Activated T-helper 1 cell treated with anti-CD3 and anti-CD28 coated beads, Interleukin-12 subunit alpha, Interleukin-12 subunit beta, Interleukin-2, Interleukin-4 antibody, amounts not matched to agents 30 ng/mL and 10 ng/mL and 1 ng/mL, durations not matched to agents 14 hours and 24 hours and 36 hours (primary cell): ENCODE measurements at places on chromosomes 13 and 19.

GRCh38 chr13:25242956-25243355, 44.3 kb downstream of the MTMR6 start:
- DNase-seq: no peak

GRCh38 chr13:112964971-112965492, 4.0 kb upstream of the MCF2L start:
- no peak for DNase-seq

- DNase-seq: no peak
Measured at GRCh38 chr19:9075064-9075949, 11.6 kb upstream of the OR1M1 start.

- DNase-seq: no peak
Measured at GRCh38 chr13:50720861-50721671, 122.4 kb downstream of the DLEU7 start.

- DNase-seq: no peak
Measured at GRCh38 chr19:48509467-48510194, 2.0 kb downstream of the LMTK3 start.

DNA sequence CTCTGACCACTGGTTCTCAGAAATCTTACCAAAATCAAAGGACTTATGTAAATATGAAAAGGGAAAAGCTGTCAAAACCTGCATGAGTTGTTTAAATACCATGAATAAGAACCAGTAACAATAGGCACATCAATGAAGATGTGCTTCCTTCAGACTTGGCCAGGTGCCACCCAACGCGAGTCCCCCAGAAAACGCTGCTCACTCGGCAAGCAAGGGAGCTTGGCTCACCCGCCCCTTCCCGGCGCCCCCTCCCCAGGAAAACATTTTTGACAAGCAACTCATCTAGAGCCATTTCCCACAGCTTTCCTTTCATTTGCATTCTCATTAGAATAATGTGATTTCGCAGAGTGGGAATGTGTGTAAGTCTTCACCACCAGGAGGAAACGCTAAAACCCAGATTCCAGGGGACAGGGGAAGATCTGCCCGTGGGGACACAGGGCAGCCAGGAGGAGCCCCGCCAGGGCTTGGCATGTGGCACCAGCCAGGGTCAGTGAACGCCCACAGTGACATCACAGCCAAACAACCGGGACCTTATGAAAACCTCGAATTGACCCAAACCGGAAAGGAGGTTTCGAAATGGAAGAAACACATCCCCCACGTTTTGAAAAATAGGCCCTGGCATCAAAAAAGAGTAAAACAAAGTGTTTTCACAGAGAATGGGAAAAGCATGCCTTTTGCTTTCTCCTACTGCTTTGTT, 366.2 kb upstream of the TSHZ3 start:
- no peak for DNase-seq

GRCh38 chr19:54465426-54466109, 2.0 kb upstream of the LENG9 start:
- no peak for DNase-seq

GRCh38 chr13:94178625-94179244, 300.7 kb downstream of the DCT start:
- no peak for DNase-seq

DNA sequence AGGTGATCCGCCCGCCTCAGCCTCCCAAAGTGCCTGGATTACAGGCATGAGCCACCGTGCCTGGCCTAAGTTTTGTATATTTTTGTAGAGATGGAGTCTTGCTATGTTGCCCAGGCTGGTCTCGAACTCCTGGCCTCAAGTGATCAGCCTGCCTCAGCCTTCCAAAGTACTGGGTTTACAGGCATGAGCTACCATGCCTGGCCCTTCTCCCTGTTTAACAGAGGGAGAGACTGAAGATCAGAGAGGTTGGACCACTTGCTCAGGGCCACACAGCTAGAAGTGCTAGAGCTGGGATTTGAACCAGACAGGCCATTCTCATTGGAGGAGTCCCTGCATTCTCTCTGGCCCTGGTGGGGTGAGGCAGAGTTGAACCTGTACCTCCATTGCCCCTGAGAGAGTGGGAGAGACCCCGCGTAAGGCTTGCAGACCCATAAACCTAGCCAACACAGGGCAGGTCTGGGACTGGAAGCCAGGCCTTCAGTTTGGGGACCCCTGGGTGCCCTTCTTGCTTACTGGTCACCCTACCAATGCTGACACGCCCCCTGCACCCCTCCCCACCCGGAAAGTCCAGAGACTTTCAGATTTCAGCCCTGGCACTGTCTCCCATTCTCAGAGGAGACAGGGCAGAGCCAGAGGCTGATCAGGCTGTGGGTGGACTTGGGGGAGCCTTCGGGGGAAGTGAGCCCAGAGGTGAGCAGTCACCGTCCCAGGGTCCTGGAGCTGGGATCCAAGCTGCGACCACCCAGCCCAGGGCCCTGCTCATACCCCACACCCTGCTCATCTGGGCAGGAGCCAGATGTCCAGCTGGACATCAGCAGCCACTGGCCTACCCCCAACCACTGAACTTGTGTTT, 13.3 kb downstream of the TTYH1 start:
- DNase-seq: no peak

DNA sequence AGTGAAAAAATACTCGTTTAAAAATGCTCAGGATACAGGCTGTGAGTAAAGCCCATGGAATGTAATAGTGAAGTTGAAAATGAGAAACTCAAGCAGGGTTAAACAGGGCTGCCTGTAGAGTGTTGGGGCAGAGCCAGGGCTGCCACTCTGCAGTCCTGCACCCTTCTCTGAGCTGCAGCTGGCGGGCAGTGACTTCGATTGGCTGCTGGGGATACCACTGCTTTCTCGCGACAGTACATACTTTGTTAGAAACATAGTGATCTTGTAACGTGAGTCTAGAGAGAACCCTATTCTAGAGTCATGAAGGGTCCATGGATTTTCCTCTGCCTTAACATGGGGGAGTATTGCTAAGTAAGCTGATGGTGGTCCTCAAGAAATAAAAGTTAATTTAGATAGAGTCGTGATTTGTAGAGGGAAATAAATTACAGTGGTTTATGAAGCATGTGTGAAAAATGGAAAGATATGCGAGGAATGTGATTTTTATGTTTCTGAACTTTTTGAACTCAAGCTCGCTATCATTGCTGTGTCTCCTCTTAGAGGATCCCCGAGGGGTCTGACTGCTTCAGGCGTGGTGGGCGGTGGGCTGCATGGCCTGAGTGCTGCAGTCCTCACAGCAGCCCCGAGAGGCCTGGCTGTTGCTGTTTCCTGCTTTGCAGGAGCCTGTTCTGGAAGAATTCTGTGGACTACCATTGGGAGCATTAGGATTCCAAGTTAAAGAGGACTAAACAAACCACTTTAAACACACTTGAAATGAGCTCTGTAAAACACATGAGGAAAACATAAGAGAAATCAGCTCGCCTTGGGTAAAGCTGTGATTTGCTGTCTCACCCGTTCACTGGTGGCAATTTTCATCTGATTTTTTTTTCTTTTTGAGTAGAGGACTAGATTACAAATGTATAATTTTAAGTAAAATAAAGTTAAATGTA, 95.7 kb downstream of the ARHGEF7 start:
- DNase-seq: no peak

DNA sequence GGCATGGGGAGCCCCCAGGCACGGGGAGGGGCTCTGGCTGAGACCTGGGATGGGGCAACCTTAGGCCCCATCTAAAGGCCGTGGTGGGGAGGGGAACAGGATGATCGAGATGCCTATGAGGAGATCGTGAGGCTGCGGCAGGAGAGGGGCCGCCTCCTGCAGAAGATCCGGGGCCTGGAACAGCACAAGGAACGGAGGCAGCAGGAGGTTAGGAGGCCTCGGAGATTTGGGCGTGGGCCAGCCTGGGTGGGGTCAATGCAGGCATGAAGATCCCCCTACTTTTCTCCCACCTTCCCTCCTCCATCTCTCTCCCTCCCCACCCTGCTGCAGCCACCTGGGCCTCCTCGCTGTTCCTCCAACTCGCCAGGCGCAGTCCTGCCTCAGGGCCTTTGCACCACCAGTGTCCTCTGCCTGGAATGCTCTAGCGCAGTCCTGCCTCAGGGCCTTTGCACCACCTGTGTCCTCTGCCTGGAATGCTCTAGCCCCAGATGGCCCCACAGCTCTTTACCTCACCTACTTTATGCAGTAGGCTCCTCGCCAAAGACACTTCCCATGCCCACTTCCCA, 19.1 kb upstream of the EBI3 start:
- DNase-seq: no peak

- no peak for DNase-seq
Measured at GRCh38 chr19:52896431-52897137, 851 bp downstream of the ZNF320 start.

GRCh38 chr13:29963089-29963488, 112.7 kb upstream of the UBL3 start:
- no peak for DNase-seq

DNA sequence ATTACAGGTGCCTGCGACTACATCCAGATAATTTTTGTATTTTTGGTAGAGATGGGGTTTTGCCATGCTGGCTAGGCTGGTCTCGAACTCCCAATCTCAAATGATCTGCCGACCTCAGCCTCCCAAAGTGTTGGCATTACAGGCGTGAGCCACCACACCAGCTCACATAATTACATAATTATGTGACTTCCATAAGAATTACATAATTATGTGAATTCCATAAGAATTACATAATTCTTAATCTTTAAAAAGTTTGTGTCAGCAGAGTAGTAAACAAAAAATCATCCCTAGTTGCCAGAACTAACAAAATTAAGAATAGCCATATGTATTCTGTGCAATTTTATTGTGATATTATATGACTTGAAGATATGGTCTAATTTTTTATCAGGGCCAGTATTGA, 25.6 kb downstream of the IFT88 start:
- DNase-seq: no peak

DNA sequence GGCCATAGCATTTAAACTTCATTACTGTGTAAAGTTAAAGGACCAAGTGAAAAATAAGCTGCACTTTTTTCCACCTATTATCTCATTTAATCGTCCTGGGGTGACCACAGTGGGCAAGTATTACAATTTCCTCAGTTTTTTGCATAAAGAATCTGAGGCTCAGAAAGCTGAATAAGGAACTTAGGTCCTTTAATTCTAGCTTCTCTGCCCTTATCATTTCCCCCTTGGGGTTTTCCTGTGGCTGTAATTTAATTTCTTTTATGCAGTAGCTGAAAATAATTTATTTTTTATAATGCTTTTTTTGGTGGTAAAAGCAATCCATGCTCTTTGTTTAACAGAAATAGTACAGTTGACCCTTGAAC, 59.8 kb upstream of the RCBTB2 start:
- DNase-seq: no peak

- no peak for DNase-seq
Measured at GRCh38 chr19:31908080-31908479, 437.3 kb upstream of the ZNF507 start.

GRCh38 chr13:89694451-89694850, 1653.0 kb upstream of the MIR17HG start:
- no peak for DNase-seq

DNA sequence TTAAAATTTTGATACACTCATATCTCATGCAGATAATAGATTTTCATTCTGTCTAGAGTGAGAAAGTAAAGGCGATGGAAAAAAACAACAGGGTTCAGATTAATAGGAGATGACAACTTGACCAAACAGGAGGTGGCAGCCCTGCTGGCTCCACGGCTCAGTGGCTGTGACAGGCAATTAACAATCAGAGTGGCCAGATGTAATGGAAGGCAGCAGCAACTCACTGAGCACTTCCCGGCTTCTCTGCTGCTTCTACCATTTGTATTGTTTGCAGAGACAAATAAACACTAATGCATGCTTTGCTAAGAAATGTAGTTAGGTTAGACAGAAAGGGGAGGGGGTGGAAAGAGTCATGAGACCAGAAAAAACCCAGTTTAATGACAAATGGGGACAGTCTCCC, 473.0 kb upstream of the SLC10A2 start:
- DNase-seq: no peak

DNA sequence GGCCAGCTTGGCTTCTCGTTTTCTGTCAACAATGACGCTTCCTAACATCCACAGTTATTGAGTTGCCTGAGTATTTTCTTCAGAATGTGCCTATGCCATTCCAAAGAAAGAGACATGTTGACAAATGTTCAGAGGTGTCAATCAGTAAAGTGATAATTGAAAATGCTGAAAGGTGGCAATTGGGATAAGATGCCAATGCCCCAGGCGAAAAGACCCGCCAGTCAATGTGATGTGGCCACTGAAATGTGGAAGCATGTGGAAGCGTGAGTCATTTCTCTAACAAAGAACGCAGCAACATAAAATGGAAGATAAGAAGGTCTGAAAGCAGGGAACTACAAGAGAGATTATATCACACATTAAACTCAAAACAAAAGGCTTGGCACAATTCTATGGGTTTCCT, 882.2 kb upstream of the SLC10A2 start:
- DNase-seq: no peak

DNA sequence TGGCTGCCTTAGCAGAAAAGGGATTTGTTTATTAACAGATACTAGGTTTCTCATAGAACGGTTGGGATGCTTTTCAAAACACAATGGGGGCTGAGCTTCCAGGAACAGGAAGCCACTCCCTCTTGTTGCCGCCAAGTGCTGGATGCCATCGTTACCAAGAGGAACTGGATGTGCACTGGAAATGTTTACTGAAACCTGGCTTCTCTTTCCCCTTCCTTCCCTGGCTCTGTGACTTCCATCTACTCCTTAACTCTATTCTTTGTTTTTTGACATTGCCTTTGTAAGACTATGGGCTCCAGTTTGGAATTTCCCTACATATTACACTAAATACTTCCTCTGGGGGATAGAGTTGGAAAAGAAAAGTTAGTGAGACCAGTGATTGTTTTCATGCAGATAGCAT, 11.7 kb upstream of the KL start:
- no peak for DNase-seq

DNA sequence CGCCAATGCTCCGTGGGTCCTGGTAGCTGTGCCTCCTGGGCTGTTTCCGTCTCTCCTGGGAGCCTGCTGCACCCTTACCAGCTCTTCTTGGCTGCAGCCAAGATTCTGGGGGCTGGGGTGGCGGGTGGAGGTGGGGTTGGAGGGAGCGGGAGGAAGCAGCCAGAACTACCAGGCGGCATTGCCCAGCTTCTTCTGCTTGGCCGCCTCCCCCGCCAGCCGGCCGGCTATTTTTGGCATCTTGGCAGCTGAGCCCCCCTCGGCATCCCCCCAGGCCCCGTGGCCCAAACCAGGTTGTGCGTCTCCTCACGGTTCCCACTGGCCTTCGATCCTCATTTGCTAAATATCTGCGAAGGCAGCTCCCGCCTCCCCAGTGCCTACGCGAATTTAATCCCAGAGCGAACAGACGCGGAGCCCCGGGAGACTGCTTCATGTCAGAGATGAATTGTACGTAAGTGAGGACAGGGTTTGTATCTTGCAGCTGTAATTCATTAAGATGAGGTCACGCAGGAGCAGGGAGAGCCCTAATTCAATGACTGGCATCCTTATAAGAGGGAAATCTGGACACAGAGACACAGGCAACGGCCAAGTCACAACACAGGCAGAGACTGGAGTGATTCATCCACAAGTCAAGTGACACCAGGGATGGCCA, 12.8 kb upstream of the PEAK3 start:
- DNase-seq: no peak

DNA sequence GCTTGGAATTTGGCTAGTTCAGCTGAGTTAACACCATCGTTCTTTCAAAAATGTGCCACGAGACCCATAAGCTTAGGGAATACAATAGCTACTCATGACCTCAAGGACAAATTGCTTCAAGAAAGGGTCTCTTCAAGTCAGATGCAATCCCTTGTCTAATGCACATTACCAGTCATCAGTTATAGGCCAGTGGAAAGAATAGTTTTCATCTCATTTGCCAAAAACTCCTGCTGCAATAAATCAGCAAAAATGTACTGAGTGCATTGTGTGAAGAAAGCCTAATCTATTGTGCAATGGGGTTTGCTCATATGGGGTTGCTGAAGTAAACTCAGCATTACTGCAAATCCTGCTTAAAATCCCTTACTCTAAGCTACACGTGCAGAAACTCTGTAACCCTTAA, 208.3 kb upstream of the NBEA start:
- DNase-seq: no peak
